ENCODE measurements at places on chromosomes 2 and 18. TPM values are rescaled to one million over a fixed set of nuclear protein-coding genes. Genes with fewer than 3 reads are reported as not detected.

The RIT2 gene
- not detected for total RNA-seq

The CCDC150 gene
- 3.8 TPM for total RNA-seq

The SLC5A7 gene
- total RNA-seq = not detected

The ABCB11 gene
- 0.18 TPM for total RNA-seq

The MYCN gene
- total RNA-seq = 1.8 TPM

The UGT1A4 gene
- total RNA-seq = 0.12 TPM

The SNED1 gene
- 41.3 TPM for total RNA-seq

The PROKR1 gene
- total RNA-seq = not detected

The AMER3 gene
- total RNA-seq = not detected

The PER2 gene
- 3.7 TPM for total RNA-seq

The GPD2 gene
- 19.7 TPM for total RNA-seq

DNA sequence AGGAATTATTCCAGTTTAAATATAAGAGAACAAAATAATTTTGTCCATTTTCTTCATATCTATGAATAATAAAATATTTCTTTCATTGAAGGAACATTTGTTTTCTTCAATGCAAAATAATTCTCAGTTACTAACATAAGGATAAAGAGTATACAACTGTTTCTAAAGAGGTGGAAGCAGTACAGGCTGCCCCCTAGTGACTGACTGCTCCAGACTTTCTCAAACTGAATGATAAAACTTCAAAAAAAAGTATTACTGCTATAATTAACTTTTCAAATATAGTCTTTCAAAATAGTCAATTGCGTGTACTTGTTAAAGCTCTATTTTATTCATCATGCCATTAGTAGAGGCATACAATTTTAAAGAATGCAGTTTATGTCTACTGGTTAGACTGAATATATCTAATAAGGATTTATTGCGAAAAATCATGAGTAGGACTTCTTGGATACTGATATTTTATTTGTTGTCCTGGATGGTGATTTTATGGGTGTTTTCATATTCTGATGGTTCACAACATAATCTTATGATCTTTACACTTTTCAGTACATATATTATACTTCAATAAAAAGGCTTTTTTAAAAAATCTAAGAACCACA, 100.1 kb downstream of the WDPCP start:
- DNase-seq = peak; percentile 5

GRCh38 chr2:168528469-168528868, 72.4 kb downstream of the CERS6 start:
- no peak for DNase-seq

DNA sequence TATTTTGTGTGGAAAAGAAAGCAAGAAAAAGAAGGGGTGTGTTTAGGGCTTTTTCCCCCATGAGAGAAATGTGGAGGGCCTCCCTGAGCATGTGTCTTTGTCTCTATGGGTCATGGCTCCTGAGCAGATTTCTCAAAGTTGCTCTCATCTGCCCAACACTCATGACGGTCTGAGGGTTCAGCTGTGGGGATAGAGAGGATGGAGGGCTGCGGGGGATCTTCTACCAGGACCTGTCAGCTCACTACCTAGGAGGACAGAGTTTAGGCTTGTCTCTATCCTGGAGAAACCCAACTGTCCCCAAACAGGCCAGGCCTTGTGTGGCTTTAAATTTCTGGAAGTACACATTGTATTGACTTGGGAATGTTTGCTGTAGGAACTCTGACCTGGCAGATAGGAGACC, 342.2 kb downstream of the MYCN start:
- DNase-seq = no peak

- no peak for DNase-seq
Measured at GRCh38 chr18:24538414-24539264, 78.2 kb downstream of the HRH4 start.

- no peak for DNase-seq
Measured at GRCh38 chr2:163173591-163173990, 335.0 kb upstream of the KCNH7 start.

- no peak for DNase-seq
Measured at GRCh38 chr2:160358046-160358445, 135.6 kb downstream of the RBMS1 start.

GRCh38 chr18:75823471-75823870, 396.0 kb upstream of the SMIM21 start:
- DNase-seq = no peak

DNA sequence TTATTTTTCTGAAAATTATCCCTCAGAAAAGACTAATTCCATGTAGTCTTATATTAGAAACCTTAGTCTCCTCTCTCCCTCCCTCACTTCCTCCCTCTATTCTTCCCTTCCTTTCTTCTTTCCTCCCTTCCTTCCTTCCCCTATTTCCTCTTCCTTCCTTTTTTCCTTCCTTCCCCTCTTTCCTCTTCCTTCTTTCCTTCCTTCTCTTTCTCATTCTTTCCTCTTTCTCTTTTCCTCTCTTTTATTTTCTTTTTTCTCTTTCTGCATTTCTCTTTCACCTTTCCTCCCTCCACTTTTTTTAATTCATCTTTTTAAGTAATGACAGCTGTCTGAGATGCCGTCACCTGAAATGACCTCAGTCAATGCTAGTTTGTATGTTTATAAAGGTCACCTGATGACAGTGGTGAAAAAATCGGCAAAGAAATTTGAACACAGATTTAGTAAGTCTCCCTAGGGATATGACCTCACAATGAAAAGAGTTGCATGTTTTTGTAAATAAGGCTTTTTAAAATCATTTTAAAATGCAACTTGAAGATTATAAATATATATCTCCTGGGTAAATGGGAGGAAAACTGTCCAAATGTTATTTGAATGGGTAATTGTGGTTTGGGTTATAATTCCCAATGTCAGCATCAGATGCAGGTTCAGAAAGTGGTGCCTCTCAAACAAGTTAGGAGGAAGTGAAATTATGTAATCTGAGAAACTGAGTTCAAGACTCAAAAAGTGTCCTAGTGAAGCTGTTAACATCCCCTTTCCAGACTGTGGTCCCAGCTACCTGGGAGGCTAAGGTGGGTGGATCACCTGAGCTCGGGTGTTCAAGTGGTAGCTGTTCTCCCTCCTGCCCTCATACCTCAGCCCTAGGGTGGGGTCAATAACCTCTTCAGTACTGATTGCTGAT, 90.3 kb upstream of the ST3GAL5 start:
- no peak for DNase-seq

GRCh38 chr2:27261241-27261925, 1.5 kb downstream of the SLC30A3 start:
- no peak for DNase-seq

DNA sequence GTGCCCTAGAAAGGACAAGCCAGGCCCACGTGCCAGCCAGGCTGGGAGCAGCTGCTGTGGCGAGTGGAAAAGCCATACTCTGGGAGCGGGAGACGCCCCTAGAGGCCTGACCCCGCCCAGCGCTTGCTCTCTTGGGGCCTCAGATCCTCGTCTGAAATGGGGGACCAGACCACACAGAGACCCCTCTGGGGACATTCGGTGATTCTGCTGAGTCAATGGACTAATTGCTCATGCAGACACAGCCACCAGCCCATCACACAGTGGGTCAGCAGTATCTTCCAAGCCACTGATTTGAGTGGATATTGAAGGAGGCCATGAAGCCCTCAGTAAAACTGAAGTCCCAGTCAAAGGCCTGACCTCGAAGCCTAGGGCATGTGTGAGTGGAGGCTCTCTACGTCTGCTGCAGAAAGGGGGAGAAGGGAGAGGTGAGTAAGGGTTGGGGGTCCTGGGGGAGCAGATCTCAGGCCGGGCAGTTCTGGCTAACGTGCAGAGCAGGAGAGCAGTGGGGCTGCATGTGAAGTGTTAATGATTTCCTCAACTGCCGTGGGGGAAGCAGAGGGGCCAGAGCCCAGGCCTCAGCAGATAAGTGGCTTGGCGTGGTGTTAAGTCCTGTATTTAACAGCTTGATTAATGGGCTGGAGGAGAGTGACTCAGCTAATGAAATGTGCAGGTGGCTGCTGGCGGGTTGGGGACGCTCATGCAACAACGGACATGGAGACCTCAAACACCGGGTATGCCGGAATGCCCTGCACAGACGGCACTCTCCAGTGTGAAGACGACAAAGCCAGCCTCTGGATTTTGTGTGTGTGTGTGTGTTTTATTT, 104.4 kb upstream of the TWIST2 start:
- DNase-seq = no peak

GRCh38 chr18:37796823-37797349, 231.3 kb upstream of the CELF4 start:
- no peak for DNase-seq

- no peak for DNase-seq
Measured at GRCh38 chr2:68463287-68463877, 3.7 kb downstream of the FBXO48 start.

GRCh38 chr18:30676053-30676480, 366.5 kb downstream of the DSC3 start:
- no peak for DNase-seq

GRCh38 chr2:224807153-224807964, 91.2 kb upstream of the CCDC195 start:
- no peak for DNase-seq

- DNase-seq = no peak
Measured at GRCh38 chr2:237065071-237065377, 20.7 kb upstream of the COPS8 start.

DNA sequence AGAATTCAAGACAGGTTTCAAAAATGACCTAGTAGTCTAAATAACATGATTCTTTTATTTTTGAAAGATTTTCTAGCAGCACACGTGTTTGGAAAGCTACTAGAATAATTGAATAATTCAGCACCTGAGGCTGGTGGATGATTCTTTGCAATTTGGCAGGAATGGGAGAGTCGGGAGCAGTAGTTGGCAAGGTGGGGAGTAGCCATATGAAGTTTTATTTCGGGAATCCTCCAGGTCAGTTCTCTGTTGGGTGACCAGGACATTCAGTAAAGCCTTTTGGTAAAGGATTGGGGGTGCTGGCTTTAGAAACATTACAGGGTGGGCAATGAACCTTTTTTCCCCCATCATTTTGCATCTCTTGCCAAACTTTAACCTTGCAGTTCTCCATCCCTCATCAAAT, 75.0 kb upstream of the LYPD6B start:
- DNase-seq = no peak

GRCh38 chr2:40251137-40251536, 200.8 kb downstream of the SLC8A1 start:
- DNase-seq = no peak

DNA sequence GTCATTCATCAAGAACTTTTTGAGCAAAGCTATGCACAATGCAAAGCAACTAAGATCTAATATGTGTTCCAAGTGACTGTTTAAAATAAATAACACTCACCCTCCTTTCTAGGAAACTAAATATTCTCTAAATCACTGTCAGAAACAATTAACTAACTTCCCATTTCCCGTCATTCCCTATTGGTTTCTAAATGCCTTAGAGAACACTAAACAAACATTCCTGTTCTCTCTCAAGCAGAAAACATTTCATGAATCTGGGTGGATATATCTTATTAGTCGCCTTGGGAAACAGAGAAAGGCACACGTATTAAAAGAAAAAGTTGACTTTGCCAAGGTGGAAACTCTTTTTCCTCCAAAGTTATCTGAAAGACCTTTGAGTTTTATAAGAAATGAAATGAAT, 735.2 kb downstream of the MBD2 start:
- no peak for DNase-seq

DNA sequence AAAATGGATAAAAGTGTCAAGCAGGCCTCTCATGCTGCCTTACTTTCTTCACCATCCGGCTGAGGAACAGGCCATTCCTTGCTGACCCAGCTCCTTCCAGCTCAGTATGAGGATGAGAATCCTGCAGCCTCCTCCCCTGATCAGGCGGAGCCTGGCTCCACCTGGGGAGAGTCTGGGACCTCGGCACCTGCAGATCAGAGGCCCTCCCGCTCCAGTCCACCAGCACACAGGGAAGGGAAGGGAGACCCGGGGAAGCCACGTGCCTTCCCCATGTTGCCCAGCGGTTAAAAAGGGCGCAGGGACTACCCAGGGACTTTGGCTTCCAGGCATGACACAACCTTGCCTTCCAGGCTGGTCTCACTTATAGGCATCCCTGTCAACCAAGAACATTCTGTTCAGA, 172.0 kb downstream of the NDUFA10 start:
- DNase-seq = no peak

DNA sequence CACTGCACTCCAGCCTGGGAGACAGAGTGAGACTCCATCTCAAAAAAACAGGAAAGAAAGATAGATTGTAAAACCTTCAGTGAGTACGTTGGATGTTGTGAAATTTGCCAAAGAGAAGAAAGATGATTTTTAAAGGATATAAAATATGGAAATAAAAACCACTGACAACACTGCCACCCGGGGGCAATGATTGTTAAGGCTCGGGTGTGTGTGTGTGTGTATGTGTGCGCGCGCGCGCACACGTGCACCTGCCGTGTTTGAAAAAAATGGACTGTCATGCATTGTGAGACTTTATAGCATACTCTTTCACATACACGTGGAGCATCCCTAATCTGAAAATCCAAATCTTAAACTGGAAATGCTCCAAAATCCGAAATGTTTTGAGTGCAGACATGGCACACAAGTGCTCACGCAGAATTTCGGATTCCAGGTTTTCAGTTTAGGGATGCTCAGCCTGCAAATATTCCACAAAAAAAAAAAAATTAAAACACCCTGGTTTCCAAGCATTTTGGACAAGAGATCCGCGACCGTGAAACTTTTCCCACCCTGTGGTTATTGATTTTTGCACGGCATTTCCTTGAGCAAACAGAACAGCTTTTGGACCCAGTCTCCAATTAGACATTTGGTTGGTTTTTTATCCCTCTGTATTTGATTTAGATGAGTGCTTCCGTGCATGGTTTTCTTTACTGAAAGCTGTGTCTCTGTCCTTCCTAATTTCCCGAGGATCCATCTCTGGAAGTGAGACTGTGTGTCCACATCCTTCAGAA, 269.2 kb downstream of the AGAP1 start:
- no peak for DNase-seq

DNA sequence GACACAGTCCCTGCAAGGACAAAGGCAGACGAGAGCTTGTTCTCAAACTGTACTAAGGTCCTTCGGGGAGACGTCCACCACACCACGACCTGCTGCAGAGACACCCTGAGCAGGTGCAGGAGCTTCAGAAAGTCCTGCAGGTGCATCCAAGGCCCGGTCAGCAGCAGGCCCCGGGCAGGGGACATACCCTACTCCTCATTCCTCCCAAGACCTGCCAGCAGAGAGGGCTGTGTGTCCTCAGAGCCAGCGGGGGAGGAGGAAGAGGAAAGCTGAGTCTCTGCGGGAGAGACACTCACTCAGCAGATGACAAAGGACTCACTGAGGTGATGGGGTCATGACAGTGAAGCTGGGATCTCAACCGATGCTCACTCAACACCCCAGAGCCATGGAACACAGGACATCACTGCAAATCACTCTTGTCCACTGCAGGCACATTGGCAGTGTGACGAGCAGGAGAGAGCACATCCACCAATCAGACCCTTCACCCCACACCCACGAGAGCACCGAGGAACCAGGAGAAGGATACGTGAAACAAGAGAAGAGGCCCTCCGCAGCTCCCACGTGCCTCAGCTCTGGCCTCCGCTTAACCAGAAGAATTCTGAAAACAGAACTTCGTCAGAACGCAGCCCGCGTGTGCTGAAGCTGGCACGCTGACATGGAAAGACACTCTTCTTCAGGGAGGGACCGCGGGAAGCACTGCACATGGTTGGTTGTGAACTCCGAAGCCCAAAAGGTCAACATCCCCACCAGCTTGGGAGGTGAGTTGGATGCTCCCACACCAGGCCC, 9.3 kb downstream of the HDAC4 start:
- no peak for DNase-seq

- no peak for DNase-seq
Measured at GRCh38 chr2:232438091-232438490, 17.9 kb upstream of the ALPI start.

Measured in glomerular endothelial cell (primary cell).